Stimulated activated CD4-positive, alpha-beta T cell treated with anti-CD3 and anti-CD28 coated beads, Interleukin-15, amount 100 ng/mL, for 1 hour (primary cell): ENCODE measurements at places on chromosomes 4 and X.

- no peak for DNase-seq
Observed at GRCh38 chr4:114180481-114180880, 201.0 kb upstream of the ARSJ start.

GRCh38 chr4:81405900-81406401 is 65.8 kb downstream of the RASGEF1B start:
- no peak for DNase-seq

DNA sequence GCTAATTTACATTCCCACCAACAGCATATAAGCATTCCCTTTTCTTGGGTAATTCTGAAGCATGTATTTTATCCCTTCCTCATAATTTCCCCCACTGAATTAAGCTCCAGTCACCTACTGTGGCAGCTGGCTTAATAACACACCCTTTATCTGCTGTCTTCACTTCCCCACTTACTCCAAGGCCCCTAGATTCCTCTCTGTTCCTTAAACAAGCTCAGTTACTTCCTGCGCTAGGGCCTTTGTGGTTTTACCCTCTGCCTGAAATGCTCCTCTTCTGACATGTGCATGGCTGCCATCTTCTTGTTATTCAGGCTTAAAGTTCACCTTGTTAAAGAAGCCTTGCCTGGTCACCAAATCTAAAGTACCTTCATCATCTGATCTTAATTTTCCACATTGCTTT is 47.2 kb upstream of the RPS6KA3 start:
- no peak for DNase-seq

DNA sequence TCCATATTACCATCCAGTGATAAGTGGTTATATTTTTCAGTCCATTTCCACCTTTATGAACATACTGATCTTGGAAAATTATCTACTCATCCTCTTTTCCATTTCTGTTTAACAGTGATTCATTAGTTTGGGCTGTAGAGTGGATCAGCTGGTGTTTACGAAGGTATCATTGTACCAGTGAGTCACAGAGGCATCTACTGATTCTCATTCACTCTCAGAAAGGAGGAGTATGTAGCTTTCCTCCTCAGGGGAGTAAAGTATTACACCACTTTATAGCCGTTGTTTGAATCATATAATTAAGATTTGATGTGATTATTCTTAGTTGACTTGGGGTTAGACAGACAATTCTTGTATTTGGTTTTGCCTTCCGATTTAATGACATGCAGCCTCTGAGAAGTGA is 74.7 kb downstream of the GALNT7 start:
- DNase-seq = no peak
